ENCODE measurements at places on chromosomes 6 and 20.

- no peak for DNase-seq
Measured at GRCh38 chr20:3473944-3474343, 3.1 kb downstream of the ATRN start.

DNA sequence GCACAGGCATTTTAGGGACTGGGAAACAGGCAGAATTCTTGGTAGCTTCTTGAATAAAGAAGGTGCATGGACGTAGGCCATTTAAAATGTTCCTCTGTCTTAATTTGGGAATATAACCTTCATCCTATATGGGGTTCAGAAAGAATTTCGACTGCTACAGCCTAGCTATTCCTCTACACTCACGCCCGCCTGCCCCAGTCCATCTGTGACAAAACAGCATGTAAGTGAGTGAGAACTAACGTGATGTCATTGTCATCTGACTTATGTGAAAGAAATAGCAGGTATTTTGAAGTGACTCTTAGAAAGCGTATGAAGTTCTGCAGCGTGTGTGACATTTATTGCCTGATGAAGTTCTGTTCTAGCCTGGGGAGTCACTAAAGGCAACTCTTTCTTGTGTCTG is 52.2 kb upstream of the SLC22A1 start:
- DNase-seq, result no peak

GRCh38 chr20:50558483-50558925 is 48.3 kb downstream of the PTPN1 start:
- DNase-seq, result no peak

DNA sequence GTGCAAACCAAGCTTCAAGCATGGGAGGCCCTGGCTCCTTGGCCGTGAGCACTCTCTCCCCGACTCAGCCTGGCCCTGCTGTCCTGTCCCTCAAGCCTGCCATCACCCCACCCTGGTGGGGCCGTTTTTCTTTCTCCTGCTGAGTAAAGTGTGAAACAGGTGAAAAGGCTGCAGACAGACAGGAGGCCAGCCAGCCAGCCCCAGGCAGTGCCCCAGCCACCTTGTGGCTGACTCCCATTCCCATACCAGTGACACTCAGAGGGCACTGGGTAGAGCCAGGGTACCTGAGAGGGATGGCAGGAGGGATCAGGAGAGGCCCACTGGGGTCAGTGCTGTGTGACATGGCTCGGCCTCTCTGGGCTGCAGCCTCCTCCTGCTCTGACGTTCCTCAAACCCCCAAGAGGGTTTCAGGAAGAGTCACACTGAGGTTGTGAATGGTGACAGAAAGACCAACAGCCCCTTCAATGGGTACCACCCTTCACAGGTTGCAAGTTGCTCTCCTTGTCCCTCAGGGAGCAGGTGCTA is 35.9 kb upstream of the BPIFA2 start:
- no peak for DNase-seq

DNA sequence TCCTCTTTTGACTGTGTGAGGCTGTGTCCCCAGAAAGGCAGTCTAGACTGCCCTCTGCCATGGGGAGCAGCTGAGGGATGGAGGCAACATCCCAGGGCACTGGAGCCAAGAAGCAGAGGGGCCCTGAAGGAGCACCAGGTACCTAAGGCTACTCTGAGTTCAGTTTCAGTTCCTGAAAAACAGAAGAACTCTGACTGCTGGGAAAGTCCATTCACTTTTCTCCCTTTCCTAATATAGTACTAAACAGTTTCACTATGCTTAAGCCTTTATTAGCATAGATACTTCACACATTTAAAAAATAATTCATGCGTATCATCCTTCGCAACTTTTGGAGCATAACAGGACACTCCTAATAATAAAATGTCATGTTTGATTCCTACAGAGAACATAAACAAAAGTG is 130.0 kb downstream of the FOXC1 start:
- no peak for DNase-seq

- no peak for DNase-seq
Measured at GRCh38 chr20:5776077-5776476, 25.9 kb downstream of the SHLD1 start.

DNA sequence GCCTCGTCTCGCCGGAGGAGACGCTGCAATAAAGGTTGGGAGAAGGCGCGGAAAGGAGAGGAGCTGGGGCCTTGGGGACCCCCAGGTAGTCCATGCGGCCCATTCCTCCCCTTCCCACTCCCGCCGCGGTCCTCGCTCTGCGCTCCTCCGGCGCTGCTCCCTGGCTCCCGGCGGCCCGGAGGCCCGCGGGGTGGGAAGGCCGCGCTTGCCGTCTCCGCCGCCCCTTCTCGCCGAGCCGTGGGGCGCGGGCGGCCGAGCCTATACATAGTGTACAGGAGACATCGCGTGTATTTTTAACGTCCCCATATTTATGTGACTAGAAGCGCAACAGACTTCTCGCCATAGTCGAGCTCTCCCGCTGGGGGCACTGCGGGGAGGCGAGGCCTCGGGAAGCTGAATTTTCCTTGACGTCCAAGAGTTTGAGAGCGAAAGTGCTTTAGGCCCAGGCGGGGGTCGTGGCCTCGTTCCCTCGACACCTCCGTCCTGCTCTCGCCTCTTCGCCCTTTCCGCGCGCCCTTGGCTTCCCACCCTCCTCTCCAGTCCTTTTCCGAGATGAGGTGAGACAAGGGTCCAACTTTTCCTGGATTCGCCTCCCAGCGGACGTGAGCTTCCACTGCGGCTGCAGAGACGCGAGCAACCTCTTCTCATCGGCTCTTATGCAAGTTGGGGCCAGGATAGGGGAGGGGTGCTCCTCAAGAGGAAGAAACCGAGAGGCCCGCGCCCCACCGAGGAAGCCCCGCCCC is 29.0 kb downstream of the SLC12A5 start:
- no peak for DNase-seq

DNA sequence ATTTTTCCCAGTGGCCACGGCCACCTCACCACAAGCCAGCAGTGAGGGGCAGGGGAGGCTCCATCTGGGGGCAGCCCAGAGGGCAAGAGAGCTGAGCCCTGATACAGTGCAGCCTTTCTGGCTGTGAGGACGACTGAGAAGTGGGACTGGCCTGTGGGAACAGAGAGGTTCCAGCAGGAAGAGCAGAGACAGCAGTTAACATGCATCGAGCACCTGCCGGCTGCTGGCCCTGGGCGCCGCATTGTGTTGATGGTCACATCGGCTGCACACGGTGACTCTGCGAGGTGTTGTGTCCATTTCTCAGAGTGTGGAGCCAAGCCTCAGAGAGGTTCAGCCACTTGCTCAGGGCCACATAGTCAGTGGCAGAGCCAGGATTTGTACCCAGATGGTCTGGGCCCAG is 9.8 kb downstream of the FOXS1 start:
- no peak for DNase-seq

- DNase-seq, result no peak
Measured at GRCh38 chr6:151043944-151044343, 178.4 kb downstream of the MTHFD1L start.

- no peak for DNase-seq
Measured at GRCh38 chr6:102793752-102794151, 1400.2 kb downstream of the GRIK2 start.

DNA sequence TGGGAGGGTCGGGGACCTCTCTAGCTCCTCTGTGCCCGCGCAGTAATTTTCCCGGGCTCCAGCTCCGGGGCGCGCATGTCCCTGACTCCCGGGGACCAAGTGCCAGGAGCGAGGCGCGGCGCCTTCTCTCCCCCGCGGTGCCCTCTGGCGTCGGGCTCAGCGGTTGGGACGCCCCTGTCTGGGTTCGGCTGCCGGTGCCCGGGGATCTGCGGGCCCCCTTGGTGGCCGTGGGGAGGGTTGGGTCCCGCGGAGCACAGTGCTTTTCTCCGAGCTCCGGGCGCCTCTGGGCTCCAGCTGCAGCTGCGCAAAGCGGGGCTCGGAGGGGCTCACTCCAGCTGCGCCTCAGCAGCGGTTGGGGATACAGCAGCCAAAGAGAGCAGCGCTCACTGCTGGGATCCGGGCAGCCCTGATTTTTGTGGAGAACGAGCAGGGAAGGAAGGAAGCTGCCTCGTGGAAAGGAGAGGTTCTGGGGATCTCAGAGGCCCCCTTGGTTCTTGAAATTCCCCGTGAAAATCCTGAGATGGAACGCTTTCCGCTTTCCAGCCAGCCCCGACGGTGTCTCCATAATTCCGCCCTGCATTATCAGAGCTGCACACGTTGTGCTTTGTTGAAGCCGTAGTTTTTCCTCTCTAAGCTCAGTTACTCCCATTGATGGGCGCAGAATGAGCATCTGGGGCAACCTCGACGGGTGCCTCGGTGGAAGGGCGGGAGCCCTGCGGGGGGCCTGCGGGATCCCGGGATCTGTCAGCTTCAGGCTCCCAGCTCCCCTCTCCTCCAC is 861 bp downstream of the PPP1R14C start:
- no peak for DNase-seq

- DNase-seq, result no peak
Measured at GRCh38 chr20:53748821-53749421, 155.3 kb upstream of the ZNF217 start.

DNA sequence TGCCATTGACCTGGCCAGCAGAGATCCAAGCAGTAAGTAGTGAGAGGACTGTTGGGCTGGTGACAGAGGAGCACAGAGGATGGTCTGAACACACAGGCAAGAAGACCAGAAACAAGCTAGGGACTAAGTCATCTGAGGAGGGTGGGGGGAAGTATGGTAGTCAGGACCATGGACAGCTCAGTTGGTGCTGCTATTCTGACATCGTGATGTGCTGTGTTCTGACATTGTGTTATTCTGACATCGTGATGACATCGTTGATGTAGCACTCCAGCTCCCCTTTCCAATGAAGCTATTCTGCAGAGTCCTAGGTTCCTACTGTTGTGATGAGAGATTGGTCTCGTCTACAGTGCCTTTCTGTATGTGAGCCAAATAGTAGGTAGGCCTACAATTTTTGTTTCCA is 28.7 kb downstream of the CFAP206 start:
- DNase-seq, result peak; percentile 28

DNA sequence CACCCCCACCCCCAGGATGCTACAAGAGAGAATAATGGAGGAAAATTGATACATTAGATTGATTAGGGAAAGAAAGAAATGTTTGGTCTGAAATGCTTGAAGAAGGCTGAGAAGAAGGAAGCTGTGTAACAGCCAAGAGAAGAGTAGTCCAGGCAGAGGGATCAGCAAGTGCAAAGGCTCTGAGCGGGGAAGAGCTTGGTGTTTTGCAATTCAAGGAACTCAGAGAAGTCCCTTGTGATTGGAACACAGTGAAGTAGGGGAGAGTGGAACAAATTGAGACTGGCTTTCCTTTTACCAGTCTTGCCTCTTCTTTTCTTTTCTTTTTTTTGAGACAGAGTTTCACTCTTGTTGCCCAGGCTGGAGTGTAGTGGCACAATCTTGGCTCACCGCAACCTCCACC is 76.6 kb upstream of the CHD6 start:
- no peak for DNase-seq

- DNase-seq, result no peak
Measured at GRCh38 chr6:89412071-89413005, at the start of gene RRAGD. TSS of gene RRAGD (minus strand) at chr6:89412273. CDS start at chr6:89411993, 280 bp downstream.

DNA sequence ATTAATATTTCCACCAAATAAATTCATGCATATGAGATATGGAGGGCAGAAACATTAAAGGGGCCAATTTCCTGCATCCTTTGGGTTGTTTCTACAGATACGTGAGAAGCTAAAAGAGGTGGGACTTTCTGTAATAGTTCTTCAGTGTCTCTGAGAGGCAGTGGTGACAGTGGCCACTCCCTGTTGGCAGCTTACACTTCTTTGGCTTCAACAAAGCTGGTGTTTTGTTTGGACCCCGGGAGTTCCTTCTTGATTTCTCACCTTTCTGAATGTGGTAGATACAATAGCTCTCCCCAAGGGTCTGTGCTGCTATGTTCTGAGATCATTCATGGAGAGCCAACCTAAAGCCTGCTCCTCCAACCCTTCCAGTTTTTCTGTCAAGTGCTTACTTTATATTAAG is 7.8 kb downstream of the PLCB1 start:
- no peak for DNase-seq

DNA sequence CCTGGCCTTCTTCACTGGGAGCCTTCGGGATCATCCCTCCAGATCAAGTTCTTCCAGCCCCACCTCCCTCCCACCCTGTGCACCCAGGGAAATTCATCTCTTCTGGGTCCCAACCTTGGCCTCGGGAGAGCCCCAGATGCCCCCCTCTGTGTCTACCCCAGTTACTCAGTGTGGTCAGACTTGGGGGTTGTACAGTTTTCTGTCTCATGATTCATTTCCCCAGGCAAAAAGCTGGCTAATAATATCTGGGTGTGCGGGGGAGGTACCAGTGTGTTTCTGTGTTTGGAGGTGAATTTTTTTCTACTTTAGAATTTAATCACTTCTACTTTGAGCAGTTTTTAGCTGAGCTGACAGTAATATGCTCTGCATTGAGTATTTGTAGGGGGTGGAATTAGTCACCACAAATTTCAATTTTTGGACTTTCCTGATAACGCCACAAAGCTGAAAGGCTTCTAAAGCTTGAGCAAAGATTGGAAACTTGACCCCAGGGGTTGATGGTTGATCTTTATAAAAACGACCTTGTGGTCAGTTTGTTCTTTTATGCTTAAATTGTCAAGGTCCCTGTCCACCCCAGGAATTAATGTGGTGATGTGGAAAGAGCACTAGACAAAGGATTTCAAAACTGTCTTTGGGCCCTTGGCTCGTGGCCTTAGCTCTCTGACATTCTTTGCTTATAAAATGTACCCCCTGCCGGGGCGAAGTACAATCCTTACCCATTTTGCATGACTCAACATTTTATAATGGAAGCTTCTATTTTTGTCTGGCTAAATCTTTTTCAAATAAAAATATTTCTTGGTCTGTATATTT is 284.7 kb upstream of the TAB2 start:
- DNase-seq, result peak; percentile 58

DNA sequence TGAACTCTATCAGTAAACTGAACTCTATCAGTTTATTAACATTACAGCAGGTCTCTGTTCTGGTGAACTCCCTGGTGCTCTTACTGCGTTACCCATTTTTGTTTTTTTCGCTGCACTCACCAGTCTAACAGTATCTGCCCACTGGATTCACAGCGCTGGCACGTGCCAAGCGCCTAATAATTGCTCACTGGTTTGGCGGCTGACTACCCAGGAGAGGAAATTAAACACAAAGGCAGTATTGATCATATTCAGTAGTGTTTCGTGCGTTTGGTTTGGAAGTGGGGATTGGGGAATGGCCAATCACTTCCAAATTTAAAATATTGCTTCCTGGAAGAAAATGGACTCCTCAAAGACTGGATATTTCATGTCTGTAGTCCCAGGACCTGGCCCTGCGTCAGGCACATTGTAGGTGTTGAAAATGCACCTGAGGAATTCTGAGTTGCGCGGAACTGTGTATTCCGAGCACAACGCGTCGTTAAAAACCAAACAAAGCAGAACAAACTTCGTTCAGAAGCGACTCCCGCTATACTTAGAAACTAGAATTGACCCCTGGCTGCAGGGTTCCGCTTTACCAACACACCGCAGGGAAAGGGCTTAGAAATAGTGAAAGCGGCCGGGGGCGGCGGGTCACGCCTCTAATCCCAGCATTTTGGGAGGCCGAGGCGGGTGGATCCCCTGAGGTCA is 1.1 kb upstream of the RPS12 start:
- DNase-seq, result no peak

GRCh38 chr20:58864346-58864745 is 11.8 kb downstream of the GNAS start:
- no peak for DNase-seq

GRCh38 chr6:115545672-115545986 is 515.1 kb downstream of the FRK start:
- DNase-seq, result no peak

All from activated CD4-positive, alpha-beta T cell treated with anti-CD3 and anti-CD28 coated beads for 24 hours (primary cell).